ENCODE measurements at places on chromosomes 12 and 14.

DNA sequence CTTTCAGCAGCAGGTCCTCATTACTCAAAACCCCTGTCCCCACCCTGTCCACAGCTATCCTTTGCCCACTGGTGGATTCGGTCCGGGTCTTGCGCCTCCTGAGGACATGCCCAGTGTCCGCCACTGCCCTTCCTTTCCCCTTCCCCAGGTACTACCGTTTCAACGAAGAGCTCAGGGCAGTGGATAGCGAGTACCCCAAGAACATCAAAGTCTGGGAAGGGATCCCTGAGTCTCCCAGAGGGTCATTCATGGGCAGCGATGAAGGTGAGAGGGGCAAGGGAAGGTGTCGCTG is 8.7 kb downstream of the MMP14 start:
- DNase-seq: no peak

GRCh38 chr14:71290960-71291466 is 383.8 kb downstream of the PCNX1 start:
- DNase-seq: no peak

DNA sequence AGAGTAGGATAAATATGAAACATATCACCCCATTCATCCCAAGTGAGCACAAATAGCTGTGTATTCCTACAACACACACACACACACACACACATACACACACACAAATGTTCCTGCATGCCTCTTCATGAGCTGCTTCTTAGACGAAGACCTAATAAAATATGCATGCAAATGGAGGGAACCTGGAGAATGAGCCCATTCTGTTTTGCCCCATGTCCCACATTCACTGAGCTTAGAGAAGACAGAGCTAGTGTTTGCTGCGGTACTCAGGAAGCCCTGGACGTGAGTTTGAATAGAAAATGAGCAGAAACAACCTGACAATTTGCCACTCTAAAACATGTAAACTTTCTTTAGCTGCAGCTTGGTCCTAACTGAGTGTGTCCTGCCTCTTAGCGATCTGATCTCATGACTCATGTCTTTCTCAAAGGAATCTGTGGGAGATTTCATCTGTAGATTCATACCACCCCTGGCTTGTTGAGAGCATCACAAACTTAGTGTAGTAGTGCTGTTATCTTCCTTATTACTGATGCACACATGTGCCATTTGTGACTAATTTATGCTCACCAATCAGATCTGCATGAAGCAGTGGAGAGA is 86.8 kb downstream of the ITPR2 start:
- no peak for DNase-seq

GRCh38 chr12:130155416-130156073 is 6.7 kb upstream of the FZD10 start:
- DNase-seq: no peak

DNA sequence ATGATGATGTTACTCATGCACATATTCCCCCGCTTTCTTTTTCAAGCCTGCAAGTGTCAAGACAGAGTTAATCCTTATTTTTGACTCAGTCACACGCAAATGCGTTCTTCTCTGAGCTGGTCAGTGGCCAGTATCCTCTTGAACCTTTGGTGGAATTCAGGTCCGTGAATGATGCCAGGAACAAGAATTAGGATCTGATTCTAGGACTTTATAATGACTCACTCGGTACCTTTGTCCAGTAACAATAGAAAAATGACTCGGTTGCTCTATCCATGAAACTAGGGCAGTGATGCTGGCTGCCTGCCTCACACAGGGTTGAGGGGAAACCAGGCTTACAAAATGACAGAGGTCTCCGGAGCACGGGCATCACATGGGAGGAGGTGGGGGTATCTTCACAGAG is 185.8 kb upstream of the NUDT4 start:
- no peak for DNase-seq

All from amniotic stem cell (primary cell).